T follicular helper cell (primary cell): ENCODE measurements at places on chromosomes 7 and 10.

DNA sequence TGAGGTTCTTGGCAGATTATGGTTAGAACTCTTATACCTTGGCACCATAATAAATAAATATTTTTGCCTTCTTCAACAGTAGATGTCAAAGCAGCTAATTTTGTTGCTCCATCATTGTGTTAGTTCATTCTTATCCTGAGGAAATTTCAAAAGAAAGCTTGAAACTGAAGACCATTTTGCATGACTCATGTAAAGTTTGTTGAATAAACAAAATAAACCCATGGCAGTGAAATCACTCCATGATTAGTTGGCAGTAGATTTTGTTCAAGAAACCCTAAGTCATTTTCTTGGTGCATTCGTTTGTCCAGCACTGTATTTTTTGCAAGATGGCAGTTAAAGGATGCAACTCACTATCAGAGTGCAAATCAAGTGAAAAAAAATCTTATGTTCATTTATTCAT lies 91.6 kb downstream of the HECW1 start:
- DNase-seq: no peak

- no peak for DNase-seq
Observed at GRCh38 chr10:5961405-5962100, 15.8 kb downstream of the IL15RA start.

DNA sequence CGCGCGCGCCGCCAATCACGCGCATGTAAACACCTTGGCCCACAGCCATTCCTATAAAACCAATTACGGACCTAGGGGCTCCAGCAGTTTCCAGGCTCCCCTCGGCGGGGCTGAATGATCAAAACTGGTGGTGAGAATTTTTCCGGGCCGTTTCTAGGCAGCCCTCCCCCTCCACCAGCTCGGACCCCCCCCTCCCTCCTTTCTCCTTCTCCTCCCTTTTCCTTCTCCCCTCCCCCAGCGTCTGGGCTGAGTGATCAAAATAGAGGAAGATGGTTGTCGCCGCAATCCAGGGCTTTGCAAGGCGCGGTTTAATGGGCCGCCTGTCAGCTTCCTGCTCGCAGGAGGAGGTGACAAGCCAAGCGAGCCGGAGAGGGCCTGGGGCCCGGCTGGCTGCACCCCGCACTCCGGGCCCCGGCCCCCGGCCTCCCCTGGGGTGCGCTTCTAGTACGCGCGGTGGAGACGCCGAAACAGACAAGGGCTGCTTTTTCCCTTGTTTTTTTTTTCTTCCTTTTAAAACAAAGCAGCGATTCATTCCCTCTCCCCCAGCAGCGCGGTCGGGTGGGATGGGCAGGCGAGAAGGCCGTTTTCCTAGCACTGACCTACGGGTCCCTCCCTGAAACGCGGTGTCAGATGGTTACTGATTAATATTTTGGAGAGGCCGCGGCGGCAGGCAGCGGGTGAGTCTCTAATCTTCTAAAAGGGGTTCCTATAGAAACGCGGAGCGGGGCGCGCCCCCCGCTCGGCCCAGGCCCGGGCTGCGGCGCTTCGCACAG lies 528 bp upstream of the TNRC18 start:
- no peak for DNase-seq

DNA sequence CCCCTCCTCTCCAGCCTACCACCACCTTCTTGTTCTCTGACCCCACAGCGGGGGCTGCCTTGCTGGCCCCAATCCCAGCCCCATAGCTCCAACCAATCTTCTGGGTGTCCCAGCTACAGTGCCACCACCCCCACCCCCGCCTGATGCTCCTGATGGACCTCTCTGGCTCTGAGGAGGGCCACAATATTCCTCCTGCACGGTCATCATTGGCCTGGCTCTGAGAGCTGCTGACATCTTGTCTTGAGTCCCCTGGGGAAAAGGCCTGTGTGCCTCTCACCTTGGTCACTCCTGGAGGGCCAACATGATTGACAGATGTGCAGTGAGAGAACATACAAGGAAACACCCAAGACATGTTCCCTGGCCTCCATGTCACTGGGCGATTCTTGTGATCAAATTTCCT lies 7.6 kb downstream of the GDF2 start:
- DNase-seq: no peak

GRCh38 chr10:121270906-121271305 lies 327.3 kb downstream of the FGFR2 start:
- no peak for DNase-seq

- DNase-seq: no peak
Observed at GRCh38 chr10:34112171-34112782, 702.8 kb downstream of the PARD3 start.

- DNase-seq: no peak
Observed at GRCh38 chr10:23197416-23197861, 5.3 kb downstream of the PTF1A start.

DNA sequence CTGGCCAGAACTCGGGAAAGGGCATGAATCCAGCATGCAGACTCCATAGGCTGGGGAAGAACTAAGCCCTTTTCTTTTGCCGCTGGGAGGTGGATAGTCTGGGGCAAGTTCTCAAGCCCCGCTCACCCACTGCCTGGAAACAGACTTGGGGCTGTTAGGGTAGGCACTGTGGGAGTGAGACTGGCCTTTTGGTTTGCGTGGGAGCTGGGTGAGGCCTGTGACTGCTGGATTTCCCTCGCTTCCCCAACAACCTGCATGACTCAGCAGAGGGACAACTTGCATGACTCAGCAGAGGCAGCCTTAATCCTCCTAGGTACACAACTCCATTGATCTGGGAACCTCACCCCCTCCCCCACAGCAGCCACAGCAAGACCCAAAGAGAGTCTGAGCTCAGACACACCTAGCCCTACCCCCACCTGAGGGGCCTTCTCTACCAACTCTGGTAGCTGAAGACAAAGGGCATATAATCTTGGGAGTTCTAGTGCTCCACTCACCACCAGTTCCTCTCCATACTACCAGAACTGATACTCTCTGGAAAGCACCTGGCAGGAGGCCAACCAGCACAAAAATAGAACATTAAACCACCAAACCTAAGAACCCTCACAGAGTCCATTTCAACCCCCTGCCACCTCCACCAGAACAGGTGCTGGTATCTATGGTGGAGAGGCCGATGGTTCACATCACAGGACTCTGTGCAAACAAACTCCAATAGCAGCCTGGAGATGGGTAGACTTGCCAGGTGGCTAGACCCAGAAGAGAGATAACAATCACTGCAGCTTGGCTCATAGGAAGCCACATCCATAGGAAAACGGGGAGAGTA lies 81.4 kb upstream of the LAMB4 start:
- DNase-seq: no peak

DNA sequence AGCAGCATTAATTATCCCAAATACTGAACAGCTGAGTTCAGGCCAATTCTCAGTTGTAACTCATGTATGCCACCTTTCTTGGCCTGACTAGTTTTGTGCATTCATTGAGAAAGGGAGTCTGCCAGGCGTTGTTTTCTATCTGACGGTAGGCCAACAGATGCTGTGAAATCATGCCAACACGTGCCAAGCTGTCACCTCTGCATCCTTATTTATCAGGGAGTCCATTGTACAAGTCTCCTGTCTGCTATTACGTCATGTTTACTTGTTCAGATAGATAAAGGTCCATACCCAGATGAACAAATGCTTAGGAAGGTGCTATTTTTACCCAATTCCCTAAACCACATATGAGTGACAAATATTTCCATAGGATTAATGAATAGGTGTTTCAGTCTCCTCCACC lies 127.2 kb upstream of the CDK6 start:
- no peak for DNase-seq

GRCh38 chr10:48536916-48537890 lies 67.7 kb downstream of the ARHGAP22 start:
- DNase-seq: no peak

GRCh38 chr7:42338231-42338915 lies 101.4 kb upstream of the GLI3 start:
- DNase-seq: no peak

DNA sequence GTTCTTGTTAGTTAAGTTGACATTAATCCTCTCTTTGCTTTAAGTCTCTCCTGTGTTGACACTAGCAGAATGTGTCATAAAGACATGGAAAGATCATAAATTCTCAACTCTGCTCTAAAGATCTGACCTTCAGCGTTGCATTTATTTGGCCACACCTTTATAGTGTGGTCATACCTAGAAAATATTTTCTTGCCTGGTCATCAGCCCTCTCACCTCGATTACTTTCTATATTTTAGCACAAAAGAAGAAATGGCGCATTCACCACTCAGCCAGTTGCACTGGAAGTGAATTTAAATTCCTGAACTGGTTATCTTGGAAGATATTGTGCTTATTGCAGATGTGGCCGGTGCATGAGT lies 96.7 kb upstream of the PDCD4 start:
- DNase-seq: no peak

- no peak for DNase-seq
Observed at GRCh38 chr7:18610331-18610948, 114.9 kb downstream of the HDAC9 start.
